ENCODE measurements at places on chromosomes 16 and 17.

DNA sequence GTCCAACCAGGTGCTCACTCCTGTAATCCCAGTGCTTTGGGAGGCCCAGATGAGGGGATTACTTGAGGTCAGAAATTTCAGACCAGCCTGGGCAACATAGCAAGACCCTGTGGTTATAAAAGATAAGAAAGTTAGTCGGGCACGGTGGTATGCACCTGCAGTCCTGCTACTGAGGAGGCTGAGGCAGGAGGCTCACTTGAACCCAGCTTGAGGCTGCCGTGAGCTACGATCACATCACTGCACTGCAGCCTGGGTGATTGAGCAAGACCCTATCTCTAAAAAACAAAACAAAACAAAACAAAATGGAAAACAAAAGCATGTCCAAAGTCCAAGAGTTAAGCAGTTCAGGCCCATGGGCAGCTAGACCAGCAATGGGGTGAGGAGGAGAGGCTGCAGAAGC lies 143.2 kb downstream of the IRX5 start:
- no peak for DNase-seq

- no peak for DNase-seq
Measured at GRCh38 chr16:1763521-1764511, 7.5 kb downstream of the NME3 start.

DNA sequence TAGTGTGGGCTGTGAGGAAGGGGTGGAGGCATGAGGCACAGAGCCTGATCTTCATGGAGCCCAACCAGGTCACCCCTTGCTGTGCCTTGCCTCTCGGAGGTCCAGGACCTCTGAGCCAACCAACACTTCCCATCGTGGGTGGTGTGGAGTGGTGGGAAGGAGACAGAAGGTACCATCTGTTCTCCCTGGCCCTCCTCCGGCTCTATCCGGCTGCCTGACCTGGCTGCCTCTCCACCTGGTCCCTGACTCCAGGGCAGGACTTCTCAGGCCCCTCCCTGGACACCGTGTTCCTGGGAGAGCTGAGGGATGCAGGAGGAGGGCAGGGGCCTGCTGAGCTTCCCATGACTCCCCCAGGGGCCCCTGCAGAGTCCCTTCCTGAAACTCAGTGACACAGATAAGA lies 3.9 kb downstream of the PDK2 start:
- DNase-seq, result no peak

- DNase-seq, result no peak
Measured at GRCh38 chr16:61128545-61129323, 907.5 kb downstream of the CDH8 start.

DNA sequence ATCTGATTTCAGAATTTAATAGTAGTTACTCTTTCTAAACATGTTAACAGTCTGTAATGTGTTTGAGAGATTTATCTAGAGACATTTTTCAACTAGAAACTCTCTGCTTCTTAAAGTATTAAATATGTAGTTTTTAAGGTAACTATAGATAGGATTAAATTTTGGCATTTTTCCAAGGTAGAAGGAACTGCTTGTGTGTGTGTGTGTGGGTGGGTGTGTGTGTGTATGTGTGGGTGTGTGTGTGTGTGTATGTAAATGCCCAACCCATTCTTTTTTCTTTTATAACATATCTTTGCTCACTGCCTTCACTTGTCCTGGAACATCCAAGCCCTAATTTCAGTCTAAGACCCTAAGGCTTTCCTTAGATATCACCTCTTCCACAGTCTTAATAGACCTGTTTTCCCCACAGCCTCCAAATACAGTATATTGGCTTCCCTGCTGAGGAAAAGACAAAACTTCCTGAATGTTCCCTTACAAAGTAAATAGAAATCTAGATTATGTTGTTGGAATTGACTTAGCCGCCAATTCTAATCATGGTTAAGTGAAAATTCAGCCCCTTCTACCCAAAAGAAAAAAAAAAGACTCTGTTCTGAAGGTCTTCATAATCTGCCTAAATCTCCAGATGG lies 33.5 kb downstream of the NUP93 start:
- DNase-seq, result no peak

Data from NCI-H460 (cell line).